Epithelial cell of proximal tubule (primary cell): ENCODE measurements at places on chromosomes 7 and 10. TPM values are rescaled to one million over a fixed set of nuclear protein-coding genes. Genes with fewer than 3 reads are reported as not detected.

- DNase-seq = no peak
These were observed 1.3 kb downstream of the CNNM1 start for GRCh38 chr10:99330347-99330924.

MRLN gene
- not detected in 2 replicates for total RNA-seq

C1GALT1 gene
- 34.9 and 39.4 TPM in 2 replicates for total RNA-seq

PLCE1 gene
- total RNA-seq = 1.2 and 2.2 TPM in 2 replicates

SHTN1 gene
- total RNA-seq = 13.3 and 15.9 TPM in 2 replicates

- no peak for DNase-seq
These were observed 101.9 kb upstream of the TNRC18 start for GRCh38 chr7:5525271-5526099.
